Germinal center (tissue), 1 donor: ENCODE measurements at places on chromosomes 5 and 9.

DNA sequence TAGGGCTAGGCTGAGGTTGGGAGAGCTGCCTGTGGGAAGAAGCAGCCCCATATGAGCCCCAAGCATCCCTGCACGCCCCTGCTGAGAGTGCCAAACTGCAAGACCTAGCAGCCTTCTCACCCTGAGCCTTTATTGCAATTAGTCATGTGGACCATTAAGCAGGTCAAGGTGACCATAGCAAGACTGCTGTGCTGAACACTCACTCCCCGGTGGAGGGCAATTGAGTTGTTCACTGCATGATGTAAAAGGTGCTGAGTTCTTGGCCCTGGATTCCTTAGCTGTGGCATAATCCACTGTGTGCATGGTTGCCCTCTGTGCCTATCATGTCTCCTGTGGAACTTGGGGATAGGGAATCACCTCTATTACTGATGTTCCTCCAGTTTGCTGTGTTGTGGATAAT is 131.1 kb downstream of the FOXD1 start:
- DNase-seq = no peak

DNA sequence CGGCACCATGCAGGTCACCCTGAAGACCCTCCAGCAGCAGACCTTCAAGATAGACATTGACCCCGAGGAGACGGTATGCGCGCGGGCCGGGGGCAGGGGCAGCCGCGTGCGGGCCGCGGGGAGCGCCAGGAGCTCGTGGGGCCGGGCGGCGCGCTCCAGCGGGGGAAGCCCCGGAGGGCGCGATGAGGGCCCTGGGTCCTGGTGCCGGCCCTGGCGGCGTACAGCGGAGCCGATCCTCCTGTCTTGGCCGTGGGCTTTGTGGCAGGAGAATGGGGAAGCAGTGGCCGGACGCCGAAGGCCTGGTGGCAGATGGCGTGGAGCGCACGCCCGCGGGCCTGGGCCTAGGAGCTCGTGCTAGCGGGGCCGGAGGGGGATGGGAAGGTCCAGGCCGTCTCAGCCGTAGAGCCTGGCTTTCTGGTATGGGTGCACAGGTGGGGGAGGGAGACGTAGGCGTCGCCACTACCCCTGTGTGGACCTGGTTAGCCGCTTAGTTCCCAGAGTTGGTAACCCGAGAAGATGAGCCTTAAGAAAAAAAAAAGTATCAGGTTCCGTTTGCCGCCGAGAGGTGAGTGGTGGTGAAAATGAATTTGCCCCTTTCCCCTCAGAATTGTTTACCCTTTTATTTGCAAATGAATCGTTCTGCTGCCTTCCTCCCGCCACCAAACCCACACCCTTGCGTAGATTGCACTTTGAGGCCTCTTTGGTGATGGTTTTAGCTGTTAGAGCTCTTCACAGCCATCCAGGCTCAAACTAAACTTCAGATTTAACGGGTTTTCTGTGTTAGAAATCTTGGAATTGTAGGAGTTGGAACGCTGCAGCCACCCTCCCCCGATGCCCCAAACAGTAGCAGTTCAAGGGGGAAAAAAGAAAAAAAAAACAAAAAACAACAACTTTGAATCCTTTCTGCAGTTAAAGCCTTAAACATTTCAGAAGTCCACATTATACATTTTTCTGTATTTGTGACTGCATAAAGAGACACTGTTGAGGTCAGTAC is 841 bp downstream of the RAD23B start:
- peak; percentile 62 for DNase-seq

GRCh38 chr9:33447799-33448553 is 583 bp upstream of the AQP3 start:
- DNase-seq = no peak

DNA sequence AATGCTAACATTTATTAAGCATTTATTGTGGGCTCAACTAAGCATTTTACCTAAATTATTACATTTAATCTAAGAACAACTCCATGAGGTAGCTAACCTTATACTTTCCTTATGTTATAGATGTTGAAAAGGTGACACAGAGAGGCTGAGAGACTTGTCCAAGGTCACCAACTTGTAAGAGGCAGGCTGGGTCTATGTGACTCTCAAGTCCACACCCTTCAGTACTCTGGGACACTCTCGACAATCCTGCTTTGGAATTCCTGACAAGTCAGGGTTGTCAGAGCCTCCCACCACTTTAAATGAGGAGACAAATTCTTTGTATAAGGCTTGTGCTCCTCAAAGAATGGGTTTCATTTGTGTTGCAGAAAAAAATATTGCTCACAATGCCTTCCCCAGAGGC is 67.2 kb downstream of the NRG2 start:
- DNase-seq = no peak

- no peak for DNase-seq
Measured at GRCh38 chr9:137383081-137383783, 39.7 kb downstream of the EXD3 start.

DNA sequence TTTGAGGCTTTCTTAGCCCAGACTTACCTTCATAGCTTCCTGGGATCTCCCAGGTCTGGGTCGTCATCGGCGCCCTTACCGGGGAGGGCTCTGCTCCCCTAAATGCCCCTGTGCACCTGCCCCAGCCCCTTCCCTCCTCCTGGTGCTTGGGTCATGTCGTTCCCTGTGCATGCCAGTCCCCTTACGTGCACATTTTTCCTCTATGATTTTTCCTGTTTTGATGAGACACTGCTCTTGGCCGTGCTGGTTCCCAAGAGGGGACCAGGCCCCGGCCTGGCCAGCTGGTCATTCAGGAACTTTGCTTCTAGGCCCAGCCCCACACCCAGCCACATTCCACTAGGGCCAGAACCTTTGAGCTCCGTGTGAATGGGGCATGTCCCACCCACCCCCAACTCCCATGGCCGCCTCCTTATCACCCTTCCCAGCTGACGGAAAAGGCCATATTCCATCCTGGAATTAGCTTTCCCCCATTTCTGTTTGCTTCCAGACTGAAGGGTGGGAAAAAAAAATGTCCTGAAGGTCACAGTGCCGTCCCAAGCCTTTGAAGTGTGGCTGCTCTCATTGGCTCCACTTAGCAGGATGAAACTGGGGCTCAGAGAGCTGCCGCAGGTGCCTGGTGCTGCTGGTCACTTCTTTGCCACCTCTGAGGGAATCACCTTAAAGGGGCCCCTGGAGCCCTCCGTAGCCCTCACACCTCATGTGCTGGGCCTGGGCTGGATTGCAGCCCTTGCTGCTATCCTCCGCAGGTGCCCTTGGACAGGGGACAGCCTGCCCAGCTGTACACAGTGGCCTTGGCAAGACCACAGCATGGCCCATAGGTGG is 25.1 kb downstream of the ERGIC1 start:
- DNase-seq = no peak

DNA sequence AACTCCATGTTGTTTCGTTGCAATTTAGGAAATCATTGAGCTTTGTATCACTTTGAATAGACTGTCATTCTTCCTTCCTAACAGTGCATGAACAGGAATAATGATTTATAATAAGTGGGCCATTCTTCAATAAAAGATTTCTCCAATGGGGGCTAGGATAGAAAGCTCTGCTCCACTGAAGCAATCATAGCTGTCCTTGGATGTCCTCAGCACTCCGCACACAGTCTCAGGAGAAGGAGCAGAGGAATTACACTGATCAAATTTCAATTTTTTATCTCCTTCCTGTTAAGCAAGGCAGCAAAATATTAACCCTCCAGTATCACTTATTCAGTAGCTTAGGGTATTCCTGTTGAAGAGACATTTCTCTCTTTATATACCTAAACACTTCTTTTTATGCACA is 532.7 kb upstream of the ST8SIA4 start:
- no peak for DNase-seq

DNA sequence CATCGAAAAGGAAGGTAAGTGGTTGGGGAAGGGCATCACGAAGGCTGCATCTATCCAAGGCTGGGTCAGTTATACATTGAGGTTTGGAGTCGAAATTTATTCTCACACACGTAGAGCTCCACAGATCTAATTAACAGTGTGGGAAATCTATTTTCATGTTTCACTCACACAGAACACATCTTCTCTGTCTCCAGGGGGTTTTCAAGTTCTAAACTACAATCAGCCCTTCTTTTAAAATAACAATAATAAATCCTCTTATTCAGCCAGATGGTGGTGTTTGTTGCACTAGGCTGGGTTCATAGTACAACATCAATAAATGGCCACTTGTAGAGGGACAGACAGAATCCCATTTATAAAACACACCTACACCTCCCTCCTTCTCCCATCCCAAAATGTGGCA is 174.5 kb upstream of the KLF9 start:
- DNase-seq = no peak

DNA sequence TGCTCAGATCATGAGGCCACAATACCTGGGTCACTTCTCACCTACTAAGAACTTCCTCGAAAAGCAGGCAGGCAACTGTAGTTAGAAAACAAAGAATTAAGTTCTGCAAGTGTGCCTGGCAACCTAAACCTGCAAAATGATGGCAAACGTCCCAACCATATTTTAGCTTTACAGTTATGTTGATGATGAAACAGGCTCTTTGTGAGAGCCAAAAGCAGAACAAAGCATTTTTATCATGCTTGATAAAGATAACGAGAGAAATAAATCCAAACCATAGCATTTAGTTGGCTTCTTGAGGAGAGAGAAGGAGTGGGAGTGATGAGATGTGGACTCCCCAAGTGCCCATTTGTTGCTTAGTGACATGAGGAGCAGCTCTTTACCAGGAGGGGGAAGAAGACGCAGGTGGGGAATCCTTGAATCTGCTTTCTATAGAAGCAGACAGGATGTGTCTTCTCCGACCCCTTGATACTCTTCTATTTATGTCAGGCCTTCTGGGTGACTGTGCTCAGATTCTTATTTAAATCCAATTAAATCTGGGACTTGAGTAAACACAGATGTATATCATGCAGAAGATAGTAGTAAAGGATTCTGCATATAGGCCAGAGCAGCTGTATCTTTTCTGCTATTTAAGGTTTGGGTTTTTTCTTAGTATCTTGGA is 221.2 kb downstream of the TMEM167A start:
- no peak for DNase-seq

- no peak for DNase-seq
Measured at GRCh38 chr9:135043345-135043744, 44.1 kb upstream of the OLFM1 start.

GRCh38 chr5:175711472-175712312 is 53.8 kb downstream of the HRH2 start:
- DNase-seq = no peak

- no peak for DNase-seq
Measured at GRCh38 chr5:40570408-40571129, 109.1 kb upstream of the PTGER4 start.

DNA sequence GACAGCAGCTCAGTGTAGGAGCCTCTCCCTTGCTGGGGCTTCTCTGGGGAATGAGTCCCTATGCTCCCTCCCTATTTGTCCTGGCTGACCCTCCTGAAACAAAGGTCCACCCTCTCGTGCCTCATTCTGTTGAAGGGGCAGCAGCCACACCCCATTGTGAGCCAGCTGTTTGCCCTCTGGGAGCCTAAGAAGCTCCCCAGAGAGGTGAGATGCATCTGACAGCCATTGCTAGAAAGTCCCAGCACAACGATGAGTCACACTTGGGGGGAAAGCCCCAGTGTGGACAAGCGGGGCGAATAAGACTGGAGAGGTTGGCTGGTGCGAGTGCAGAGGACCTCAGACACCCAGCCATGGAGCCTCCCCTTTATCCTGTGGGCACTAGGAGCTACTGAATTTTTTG is 101.4 kb downstream of the PPARGC1B start:
- no peak for DNase-seq
